Activated gamma-delta T cell treated with Interleukin-2 at 50 U/mL for 16 hours (primary cell): ENCODE measurements at places on chromosomes 1 and 21.

DNA sequence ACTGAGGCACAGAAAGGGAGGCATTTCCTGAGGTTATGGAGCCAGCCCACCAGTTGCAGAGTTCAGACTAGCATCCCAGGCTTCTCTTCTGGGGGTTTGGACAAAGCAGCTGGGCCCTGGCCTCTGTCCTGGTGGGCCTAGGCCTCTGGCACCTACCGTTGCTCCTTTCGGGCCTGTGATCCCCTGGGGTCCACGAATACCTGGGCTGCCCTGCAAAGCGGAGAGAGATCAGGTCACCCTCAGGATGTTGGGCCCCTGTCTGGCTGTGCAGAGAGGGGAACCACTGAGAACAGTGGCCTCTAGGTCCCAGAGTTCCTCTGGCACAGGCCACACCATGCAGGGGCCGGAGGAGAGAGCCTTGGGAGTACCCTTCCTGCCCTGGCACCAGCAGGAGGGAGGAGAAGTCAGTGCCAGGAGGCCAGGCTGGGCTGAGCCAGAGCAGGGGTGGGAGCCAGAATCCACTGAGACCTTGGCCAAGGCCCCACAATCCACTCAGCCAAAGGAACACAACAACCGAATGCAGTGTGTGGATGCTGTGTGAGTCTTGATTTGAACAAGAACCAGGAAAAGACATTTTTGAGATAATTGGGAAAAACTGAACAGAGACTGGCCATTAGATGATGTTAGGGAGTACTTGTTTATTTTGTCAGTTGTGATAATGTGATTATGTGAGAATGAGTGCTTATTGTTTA is 8.9 kb downstream of the COL9A2 start:
- no peak for DNase-seq

GRCh38 chr1:119467857-119468668 is 38.9 kb upstream of the HSD3B1 start:
- DNase-seq: no peak

DNA sequence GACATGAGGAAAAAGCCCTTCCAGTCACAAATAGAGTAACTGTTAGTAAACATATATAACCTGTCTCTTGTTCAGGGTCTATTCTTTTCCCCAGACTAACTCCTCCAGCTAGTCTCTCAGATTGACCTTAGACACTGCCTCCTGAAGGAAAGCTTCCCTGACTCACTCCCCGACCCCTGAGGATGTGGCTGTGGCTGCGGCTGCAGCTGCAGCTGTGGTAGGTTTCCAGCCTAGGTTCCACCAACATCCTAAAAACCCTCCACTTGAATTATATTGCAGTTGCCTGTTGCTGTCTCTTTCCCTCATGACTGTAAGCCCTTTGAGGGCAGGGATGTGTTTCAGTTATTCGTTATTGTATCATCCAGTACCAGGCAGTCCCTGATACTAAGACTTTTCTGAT is 132.9 kb upstream of the C1orf21 start:
- no peak for DNase-seq

- no peak for DNase-seq
Observed at GRCh38 chr1:33381977-33382376, 48.9 kb downstream of the PHC2 start.

- no peak for DNase-seq
Observed at GRCh38 chr1:24484199-24484598, 18.4 kb upstream of the RCAN3 start.

DNA sequence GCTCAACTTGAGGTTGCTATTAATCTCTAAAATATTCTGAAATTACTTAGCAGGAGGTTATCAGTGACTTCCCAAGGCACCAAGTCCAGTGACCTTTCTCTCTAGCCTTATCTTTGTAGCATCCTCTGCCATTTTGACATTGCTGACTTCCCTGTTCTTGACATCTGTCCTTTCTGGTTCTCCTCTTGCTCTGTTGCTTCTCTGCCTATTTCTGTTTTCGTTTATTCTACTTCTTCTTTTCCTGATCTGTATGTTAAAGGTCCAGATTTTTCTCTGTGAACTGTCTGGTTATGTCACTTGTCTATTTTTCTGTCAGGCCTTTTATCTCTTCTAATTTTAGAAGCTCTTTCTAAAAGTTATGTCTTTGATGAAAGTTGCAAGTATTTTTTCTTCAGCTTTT is 178.8 kb downstream of the VPS13D start:
- no peak for DNase-seq

DNA sequence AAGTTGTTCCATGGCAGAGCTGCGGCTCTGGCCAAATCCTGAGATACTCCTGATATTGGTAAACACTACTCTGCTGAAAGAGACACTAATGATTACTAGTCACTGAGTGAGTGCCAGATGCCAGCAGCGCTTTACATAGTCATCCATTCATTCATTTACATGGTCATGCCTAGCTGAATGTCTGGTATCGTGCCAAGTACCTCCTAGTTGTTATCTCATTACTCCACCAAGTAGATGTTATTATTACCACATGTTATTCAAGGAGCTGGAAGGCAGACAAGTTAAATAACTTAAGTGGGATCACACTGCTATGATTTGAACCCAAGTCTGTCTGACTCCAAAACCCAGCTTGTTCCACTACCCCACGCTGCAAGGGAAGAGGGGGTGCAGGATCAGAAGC is 4.7 kb downstream of the OLFML2B start:
- no peak for DNase-seq

DNA sequence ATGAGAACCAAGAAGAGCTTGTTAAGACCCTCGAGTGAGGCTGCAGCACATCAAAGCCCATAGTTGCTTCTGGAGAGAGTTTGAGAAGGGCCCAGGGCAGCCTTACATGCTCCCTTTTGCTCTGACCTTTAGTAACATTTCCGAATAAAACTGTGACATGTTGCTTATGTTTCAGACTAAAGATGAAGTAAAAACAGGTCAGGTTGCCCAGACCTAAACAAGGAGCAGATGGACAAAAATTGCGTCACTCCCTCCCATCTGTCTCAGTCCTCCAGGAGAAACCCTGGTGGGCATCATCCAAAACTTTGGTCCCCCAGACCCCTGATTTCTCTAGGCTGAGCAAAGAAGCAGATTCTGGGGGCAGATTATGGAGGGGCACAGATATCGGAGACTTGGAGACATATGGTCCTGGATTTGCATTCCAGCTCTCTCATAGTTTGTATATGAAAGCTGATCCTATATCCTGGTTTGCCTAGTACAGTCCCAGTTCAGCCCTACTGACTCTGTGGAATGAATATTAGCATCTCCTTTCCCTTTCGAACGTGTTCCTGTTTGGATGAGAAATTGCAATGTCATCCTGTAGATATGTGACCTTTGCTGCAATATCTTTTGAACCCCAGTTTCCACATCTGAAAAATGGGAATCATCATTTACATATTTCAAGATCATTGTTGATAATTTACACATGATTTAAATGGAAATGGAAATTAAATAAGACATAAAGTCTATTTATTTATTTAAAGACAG is 304.9 kb upstream of the USP24 start:
- DNase-seq: no peak

DNA sequence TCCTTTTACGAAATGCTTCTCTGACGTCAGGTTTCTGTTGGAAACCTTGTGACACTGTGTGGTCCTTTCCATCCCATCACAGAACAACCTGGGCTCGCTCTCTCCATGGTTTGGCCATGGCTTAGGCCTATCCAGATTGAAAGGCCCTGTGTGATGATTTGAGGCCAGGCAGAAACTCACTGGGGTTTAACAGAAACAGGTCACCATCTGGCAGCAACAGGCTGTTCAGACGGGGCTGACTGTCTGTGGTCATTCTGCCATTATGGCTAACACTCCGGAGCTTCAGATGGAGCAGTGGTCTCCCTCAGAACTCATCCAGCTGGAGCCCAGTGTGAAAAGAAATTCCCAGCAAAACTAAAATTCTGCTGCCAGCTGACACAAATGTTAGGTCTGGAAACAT is 9.3 kb downstream of the PLEKHM2 start:
- DNase-seq: no peak

DNA sequence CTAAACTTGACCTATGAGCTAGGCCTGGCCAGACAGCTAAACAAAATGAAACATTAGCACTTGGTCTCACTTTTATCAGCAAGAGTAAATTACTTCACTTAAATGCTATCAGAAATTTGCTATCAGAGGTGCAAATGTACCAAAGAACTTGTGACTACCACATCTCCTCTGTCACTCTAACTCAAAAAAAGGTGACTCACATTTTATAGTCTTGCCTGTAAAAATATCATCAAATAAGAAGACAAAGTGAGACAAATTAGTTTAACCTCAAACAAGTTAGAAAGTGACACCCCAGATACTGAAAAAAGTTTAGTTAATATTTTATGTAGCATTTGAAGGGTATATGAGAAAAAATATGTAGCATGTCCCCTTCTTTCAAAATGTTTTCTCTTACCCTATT is 76.9 kb downstream of the EPS15 start:
- no peak for DNase-seq

DNA sequence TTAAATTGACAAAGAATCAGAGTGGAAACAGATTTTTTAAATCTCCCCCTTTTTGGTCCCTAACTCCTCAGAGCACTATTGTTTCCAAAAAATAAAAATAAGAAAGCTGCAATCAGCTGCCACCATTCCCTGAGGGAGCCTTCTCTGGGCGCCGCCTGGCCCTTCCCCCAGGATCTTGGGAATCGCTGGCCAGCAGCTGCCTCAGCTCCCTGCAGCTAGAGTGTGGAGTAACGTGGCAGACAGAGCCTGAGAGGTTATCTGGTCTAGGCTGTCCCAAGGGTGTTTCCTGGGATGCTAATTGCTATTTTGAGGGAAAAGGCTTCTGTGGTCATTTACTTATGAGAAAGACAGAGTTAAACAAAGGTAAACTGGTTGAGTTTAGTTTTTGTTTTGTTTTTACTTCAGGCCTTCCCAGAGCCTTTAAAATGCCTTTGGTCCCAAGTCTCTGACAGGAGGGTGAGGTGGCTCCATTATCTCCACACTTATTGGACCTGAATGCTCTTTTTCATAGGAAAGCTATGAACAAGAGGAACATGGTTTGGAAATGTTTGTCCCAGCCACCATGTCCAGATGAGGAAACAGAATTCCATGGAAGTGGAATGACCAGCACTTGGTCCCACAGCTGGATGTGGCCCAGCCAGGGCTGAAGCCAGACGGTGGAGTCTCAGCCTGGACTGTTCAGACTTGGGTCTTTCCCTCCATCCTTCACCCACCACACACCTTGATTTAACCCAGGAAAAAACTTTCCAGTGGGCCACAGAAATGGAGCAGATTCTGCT is 14.1 kb upstream of the KIAA1614 start:
- DNase-seq: no peak

- no peak for DNase-seq
Observed at GRCh38 chr21:44713846-44714245, 2.5 kb upstream of the TSPEAR start.

- DNase-seq: no peak
Observed at GRCh38 chr1:152928671-152929070, 18.3 kb upstream of the SPRR5 start.

DNA sequence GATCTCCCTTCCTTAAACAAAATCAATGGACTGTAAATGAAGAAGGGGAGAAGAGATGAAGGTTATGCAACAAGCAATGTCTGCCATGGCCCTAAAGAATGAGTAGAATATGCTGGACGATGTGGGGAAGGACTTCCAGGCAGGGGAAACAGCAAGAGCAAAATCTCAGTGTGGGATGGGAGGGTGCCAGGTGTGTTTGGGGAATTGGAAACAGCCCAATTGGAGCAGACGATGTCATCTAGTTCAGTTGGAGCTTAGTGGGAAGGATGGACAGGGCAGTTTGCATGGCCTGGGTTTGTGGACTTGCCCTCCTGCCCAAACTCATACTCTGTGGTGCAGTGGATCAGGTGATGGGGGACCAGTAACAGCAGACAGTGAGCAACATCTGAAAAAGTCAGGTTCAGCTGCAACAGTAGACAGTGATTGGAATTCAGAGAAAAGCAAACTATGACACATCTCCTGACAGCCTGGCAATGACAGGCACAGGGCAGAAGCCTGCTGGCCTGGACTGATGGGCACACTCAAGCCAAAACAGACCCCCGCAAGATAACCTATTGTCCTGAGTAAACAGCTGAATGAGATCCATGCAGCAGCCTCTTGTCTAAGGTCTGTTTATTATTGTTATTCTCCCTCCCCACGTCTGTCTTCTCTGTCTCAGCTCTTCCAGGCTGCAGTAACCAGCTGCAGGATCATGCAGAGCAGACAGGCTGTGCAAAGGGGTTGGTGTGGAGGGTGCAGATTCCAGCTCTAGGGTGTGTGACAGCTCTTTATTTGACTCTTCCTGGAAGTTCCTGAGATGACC is 50.5 kb upstream of the PRELP start:
- no peak for DNase-seq

DNA sequence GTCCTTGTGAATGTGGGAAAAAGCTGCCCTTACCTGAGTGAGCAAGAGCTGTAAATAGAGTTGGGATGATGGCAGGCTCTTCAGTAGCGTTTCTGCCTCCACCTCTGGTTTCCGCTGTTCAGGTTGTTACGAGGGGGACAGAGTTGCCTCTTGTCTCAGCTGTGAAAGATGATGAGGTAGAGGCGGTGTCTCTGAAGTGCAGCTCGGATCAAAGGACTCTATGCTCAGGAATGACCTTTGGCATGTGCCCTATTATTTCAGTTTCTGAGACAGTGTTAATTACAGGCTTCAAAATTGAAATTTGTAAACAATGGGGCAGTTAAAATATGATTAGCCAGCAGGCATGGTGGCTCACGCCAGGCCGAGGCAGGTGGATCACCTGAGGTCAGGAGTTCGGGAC is 70.3 kb downstream of the VPS26C start:
- no peak for DNase-seq

DNA sequence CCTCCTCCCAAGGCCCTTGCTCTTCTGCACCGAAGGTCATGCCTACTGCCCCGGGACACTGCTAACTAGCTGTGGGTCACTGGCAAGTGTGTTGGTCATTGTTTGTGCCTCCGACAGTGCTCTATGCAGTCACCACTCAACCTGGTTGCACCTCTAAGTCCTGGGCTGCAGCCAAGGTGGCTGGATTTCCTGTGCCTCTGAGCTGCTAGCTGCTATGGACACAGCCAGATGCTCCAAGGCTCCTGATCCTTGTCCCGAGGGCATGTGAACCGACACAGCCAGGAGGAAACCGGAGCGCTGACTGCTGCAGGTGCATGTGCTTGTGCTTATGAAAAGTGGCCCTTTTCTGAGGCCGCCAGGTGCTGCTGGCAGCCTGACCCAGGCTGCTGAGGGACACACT is 14.7 kb upstream of the SPOCD1 start:
- no peak for DNase-seq

DNA sequence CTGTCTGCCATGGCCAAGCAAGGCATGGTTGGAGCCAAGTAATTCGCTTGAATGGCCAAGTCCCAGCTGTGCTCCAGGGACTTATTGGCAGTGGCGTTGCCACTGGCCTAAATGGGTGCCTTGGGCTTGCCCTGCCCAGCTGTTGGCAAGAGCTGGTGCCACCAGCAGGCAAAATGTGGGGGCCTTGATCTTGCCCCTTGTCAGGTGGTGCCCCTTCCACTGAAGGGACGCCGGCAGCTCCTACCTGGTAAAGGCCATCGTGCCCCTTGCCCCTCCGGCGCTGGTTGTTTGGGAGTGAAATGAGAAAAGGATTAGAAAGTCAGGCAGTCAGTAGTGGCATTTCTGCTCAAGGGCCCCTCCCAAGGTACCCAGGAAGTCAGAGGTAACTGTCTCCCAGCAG is 85.5 kb downstream of the CD247 start:
- DNase-seq: no peak

GRCh38 chr1:61082311-61083012 is at the start of gene NFIA:
NFIA (plus strand) TSS chr1:61082561.
- DNase-seq: no peak
